CD4-positive, CD25-positive, alpha-beta regulatory T cell (primary cell): ENCODE measurements at places on chromosomes 3 and 15.

DNA sequence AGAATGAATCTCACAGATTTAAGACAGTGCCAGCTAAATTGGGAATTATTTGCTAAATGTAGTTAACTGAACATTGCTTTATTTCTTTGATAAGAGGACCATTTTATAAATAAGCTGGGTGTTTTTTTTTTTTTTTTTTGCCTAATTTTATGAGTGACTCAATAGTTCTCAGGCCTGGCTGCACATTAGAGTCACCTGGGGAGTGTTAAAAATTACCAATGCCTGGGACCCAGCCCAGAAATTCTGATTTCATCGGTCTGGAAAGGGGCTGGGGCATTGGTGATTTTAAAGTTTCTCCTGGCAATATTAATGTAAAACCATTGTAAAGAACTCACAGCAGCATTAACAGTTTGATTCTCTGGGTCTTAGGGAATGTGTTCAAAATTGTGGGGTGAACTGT lies 51.2 kb upstream of the PHLDB2 start:
- DNase-seq = no peak

- DNase-seq = no peak
Measured at GRCh38 chr3:192366916-192367315, 360.4 kb downstream of the FGF12 start.

GRCh38 chr3:190877925-190878324 lies 15.4 kb upstream of the GMNC start:
- DNase-seq = no peak

DNA sequence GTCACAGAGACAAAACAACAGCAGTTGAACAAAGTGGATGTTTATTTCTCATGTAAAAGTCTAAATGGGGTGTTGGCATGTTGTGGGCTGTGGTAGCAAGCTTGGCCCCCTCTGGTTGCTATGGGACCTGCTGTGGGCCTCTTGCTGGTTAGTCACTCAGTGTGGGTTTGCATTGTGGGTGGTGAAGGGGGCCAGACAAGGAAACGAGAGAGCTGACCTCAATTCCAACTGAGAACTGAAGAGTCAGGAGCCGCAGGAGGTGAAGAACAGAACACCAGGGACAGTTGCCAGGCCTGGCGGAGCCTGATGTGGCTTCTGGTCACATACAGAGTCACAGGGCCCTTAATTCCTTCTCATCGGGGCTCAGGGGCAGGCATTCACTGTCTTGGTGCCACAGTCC lies 1.9 kb upstream of the ADPGK start:
- peak; percentile 32 for DNase-seq

DNA sequence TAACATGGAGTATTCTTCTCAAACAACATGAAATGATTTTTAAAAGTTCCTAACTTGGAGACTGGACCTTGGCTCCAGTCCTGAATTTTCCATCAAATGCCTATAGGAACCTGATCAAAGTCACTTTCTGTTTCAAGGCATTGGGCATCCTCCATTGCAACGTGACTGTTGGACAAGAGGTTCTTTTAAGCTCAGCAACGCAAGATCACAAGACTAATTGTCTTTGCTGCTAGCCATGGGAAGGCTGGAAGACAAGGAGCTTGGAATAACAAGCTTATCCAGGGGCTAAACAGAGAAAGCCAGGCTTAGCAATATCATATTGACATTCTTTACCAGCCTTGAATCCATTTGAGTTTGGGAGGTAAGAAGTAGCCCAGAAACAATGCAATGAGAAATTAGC lies 48.3 kb downstream of the SST start:
- DNase-seq = no peak
